Muscle of arm (tissue), 14 donors: ENCODE measurements at places on chromosomes 1 and 21. TPM values are rescaled to one million over a fixed set of nuclear protein-coding genes. Genes with fewer than 3 reads are reported as not detected.

DNA sequence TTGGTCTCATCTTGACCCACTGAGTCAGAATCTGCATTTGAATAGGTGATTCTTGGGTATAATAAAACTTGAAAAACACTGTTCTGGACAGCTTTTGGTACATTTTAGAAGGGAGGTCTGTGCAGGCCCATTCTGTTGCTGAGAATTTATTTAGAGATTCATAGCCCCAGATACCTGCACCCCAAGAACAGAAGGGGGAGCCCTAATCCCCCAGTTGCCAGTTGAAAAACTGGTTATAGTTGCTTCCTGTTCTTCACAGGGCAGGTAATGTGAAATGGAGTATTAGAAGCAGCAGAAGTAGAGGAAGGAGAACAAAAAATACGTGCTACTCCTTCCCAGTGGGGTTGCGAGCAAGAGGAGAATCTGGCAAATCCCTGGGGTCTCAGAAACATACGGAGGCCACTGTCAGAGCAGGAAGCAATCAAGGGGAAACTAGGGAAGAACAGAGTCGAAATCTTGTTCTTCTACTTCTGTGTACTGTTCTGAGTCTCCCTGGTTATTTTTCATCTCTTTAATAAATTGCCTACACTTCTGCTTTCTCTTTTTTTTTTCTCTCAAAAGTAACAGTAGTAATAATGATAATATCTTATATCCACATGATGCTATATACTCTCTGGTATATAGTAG is 4.6 kb upstream of the CLCA2 start:
- DNase-seq: peak; percentile 13

DNA sequence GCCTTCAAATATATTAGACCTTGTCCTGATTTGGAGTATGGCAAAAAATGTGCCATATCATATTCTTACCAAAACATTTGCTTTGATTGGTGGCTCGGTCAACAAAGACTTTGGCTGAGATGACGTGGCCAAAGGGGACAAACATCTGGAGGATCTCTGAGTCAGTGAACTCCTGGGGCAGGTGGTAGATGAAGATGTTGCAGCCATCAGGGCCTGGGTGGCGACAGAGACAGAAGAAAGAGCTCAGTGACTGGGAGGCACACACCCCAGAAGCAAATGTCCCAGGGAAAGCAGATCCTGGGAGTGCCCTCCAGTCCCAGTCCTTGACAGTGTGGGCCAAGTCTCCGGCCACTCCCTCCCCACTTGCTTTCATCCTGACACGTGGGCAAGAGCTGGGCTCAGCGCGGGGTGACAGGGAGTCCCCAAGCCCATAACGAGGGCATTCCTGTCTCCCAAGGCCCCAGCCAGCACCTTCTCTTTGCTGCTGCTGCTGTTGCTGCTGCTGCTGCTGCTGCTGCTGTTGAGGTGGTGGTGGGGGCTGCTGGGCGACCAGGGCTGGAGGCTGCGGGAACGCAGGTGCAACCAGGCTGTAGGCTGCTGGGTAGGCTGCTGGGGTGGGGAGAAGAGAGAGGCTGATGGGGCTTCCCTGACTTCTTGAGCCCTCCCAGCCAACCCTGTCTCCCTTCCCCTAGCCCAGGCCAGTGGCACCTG is 10.7 kb downstream of the CELF3 start:
- DNase-seq: no peak

- no peak for DNase-seq
These were observed 257.1 kb downstream of the KCTD3 start for GRCh38 chr1:215824245-215824644.

DNA sequence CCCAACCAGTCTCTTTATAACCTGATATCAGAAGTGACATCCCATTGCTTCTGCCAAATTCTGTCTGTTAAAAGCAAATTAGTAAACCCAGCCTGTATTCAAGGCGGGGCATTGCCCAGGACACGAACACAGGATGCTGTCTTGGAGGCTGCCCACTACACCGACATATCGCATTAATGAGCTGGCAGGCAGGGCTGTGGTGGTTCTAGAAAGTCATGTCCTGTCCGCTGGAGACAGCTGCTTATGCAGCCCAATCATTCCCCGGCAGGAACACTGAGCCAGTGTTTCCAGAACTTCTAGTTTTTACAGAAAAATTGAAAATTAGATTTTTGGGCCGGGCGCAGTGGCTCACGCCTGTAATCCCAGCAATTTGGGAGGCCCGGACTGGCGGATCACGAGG is 19.3 kb downstream of the C1orf167 start:
- DNase-seq: no peak

- DNase-seq: no peak
These were observed 29.4 kb upstream of the TMPRSS2 start for GRCh38 chr21:41537356-41537755.

GRCh38 chr1:187948170-187948794 is 1119.5 kb downstream of the PLA2G4A start:
- DNase-seq: no peak

- no peak for DNase-seq
These were observed 40.1 kb upstream of the SLC5A9 start for GRCh38 chr1:48182439-48182838.

GRCh38 chr1:94418664-94419655 is 771 bp downstream of the ABCD3 start:
- peak; percentile 49 for DNase-seq

GRCh38 chr1:115076384-115076915 is 12.9 kb downstream of the TSPAN2 start:
- DNase-seq: no peak

DNA sequence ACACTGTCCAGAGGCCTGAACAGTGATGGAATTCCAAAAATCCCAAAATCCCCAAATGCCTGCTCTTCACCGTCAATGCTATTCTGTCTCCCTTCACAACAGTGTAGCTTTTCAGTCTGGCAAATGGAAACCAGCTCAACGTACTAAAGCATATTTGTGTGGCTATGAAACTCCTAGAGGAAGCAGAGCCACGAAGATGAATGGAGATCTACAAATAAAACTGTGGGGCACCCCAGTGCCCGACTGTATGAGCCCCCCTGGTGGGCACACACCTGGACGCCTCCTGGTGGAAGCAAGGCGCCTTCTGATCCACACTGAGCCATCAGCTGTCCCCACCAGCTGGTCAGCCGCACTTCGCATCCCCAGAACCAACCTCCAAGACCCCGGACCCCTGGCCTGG is 129.1 kb upstream of the SOD1 start:
- no peak for DNase-seq

DNA sequence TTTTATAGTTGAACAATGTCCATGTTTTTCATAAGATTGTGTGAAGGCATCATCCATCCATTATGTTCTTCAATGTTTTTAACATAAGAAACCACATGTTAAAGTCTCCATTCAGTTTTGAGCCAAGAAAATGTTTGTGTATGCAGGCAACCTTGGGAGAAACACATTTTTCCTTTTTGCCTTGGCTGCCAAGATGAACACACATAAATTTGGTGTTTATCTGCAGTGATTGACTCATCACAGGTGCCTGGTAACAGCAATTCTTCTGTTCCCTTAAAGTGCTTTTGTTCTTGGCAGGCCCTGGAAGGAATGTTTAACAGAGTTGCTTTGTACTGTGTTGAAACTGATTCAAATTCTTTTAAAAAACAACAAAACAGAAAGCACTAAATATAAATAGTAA is 709.9 kb upstream of the ADGRL4 start:
- no peak for DNase-seq

- DNase-seq: peak; percentile 21
These were observed 54.7 kb upstream of the IFFO2 start for GRCh38 chr1:19010995-19011844.

DNA sequence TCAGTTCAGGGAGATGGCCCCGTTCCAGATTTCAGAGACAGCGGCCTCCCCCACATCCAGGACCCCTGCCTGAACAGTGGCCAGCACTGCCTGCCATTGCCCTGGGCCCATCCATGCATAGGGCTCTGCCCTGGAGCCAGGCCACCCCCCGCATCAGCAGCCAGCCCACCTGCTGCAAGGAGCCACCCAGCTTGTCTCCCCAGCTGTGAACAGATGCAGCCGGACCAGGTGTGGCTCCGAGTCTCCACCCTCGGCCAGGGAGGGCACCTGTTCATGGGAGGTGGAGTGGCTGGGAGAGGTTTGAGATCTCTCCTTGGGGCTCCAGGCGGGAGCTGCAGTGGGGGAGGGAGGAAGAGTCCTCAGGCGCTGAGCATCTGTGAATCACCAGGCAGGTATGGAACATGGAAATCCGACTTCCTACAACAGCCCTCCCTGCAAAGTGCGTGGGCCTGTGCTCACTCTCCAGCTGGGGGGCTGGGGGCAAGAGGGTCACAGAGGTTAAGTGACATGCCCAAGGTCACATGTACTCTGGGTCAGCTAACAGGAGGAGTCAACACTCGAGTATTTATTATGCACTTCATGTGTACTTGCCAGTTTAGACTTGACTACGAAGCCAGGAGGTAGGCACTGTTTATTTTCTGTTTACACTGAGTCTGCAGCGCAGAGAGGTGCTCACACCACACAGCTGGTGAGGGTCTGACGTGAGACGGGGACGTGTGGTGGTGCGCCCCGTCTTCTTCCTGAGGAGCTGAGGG is 4.8 kb upstream of the HES5 start:
- DNase-seq: no peak

DNA sequence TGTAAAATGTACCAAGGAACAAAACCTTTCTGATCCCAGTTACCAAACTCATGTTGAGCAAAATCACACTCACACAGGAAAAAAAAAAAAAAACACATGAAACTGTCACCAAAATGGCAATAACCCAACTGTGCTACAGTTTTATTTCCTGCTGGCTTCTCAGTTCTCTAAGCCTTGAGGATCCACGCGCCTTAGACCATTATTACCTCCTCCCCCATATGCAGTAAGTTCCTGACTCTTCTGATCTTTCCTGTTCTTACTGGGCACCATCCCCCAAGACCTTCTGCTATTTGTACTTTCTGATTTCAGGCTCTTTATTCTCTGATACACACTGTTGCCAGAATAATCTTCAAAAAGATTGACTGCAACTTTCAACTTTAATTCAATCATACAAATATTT is 79.6 kb downstream of the SLC45A1 start:
- no peak for DNase-seq

DNA sequence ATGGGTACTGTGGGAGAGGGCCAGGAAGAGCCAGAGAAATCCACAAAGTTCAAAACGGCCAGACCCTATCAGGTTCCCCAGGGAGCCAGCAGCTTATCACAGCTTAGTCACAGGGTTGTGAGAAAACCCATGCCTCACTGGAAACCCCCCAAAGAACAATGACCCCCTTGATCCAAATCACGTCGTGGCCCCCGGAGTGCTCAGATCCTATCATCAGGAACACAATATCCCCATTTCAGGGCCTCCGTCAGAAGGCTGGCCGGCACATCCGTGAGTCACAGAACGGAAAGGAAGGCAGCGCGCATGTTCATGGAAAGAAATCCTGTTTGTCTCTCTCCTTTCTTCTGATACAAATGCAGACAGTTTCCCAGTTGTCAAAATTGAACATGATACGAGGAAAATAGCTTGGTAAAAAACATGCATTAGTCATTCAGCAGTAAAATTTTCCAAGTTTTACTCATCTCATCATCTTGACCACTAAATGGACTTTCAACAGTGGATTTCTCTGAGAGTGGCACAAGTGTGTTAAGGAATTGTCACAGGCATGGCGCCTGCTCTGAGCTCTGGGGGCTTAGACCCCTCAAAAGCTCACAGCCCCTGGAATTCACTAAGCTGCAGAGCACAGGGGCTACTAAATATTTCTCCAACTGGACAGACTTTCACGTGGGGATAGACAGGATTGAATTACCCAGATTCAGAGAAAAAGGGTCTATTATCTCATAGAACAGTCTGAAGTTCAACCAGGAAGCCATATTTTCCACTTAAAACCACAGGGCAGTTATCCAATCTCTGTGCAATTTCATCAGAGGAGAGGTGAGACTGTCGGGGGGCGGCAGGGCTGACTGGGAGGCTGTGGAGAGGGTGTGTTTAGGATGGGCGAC is 124.8 kb downstream of the RIPK4 start:
- DNase-seq: peak; percentile 63

DNA sequence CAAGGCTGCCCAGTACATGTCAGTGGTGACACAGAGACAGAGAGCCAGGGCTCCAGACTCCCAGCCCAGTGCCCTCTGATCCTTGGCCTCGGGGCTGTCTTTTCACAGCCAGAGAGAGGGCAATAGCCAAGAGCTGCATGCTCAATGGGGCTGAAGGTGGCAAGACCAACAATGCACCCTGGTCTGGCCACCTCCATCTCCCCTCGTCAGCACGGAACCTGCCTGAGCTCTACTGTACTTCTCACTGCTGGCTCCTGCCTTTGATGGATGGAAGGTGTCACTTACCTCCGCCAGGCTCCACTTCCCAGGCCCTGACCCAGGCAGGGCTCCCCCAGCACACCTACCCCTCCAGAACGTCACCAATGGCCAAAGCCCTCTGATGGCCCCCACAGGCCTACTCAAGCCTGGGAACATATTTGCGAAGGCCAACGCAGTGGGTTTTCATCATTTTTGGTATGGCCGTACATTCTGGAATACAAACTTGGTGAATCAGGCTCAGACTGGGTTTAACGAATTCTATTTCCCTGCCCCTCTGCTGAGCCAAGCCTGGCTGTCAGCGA is 88.1 kb downstream of the DMRTB1 start:
- DNase-seq: no peak

DNA sequence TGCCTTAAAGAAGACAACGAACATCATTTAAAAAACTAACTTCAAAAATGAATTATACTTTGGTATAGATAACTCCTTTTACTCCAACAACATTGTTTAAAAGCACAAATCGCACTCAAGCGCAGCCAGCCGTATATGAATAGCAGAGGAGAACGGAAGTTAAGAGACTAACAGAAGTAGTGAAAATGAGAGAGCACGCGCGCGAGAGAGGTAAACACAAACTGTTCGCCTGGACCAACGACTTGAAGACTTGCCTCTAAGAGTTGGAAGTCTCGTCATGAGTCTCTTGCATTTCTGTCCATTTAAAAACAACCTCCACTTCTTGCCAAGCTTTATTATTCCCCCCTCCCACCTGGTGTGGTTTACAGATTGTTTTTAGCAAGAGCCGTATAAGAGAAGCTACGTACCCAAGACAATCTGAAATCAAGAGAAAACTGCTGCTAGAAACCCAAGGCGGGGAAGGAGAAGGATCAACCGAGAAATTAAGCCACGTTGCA is 479 bp downstream of the SELENOF start:
- DNase-seq: no peak

DNA sequence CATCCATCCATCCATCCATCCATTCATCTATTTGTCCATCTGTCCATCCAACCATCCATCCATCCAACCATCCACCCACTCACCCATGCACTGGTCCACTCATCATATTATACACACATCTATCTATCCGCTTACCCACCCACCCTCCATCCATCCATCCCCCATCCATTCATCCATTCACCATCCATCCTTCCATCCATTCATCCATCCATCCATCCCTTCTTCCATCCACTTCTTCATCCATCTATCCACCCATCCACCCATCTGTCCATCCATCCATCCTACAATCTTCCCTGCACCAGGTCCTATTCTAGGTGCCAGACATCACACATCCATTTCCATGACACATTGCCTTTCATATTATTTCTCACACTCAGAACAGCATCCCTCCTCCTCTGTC is 87.1 kb upstream of the ROR1 start:
- DNase-seq: no peak

SPATA1 gene
- polyA plus RNA-seq: 3.3 TPM

GJA4 gene
- 32.5 TPM for polyA plus RNA-seq

CCDC185 gene
- polyA plus RNA-seq: not detected

PDXK gene
- not detected for polyA plus RNA-seq

BRDT gene
- polyA plus RNA-seq: not detected

HTR6 gene
- polyA plus RNA-seq: not detected

FCGR2B gene
- polyA plus RNA-seq: not detected

PDC gene
- 0.58 TPM for polyA plus RNA-seq

UBE2U gene
- polyA plus RNA-seq: not detected

HFM1 gene
- polyA plus RNA-seq: 3.3 TPM
